ENCODE measurements at places on chromosomes 7 and 10.

DNA sequence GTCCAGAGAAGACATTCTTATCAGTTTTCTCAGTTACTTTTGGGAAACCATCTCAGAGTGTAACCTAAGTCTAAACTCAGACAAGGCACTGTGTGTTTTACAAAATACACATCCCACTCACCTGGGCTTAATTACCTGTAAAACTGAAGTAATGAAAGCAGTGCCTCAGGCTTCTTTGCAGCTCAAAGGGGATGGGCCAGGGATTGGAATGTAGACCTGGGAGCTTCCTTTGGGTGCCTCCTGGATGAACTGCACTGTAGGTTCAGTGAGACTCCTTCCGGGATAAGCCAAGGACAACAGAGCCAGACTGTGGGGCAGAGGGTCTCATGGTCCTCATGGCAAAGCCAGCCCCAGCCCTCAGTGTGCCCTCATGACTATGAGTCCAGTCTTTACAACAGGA lies 672.4 kb upstream of the GALNT17 start:
- peak; percentile 28 for DNase-seq

- DNase-seq: no peak
These were observed 146.3 kb downstream of the MDFIC start for GRCh38 chr7:115068220-115068619.

DNA sequence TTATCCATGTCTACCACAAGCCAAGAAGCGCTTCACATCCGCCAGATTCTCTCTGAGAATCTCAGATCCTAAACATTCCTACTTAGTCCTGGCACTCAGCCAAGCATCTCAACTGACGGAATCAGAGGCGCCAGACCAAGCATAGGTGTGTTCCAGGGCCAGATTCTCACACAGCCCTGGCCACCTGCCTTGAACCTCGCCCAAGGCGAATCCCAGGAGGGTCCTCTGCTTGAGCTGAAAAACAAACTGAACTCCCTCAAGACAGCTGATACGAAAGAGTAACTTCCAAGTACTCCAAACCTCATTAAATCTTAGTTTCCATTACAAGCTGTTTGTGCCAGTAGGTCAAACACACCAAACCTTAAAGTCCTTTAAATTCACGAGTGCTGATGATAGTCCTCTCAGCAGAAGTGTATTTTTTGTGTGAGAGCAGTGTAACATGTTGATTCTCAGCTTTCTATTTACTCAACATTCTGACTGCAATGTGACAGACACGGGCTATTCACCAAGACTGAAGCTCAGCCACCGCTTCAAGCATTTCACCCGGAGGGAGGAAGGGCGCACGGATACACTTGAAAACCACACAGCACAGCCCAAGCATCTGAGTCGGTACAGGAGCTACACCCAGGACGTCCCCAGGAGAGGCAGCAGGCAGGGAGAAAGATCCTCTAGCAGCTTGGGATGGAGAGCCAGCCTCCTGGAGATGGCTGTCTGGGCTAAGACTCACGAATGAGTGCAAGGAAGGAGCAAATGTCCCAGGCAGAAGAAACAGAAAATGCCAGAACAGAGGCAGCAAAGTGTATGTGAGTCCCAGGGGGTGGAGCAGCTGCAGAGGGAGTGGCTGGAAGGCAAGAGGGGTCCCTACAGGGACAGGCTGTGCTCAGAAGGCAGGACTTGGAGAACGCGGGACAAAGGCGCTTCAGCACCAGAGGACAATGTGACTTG lies 6.0 kb downstream of the PARD3 start:
- no peak for DNase-seq

DNA sequence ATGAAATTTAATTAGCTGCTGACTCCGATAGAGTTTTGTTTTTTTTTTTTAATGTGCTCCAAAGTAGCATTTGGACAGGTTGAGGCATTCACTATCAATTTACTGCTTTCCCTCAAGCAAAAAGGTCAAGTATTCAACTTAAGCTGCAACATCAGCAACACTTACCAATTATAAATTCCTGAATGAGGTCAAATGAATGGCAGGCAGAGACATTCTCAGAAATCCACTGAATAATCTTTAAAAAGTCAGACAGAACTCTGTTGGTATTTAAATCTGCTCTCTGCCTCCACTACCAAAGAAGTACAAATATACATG lies 62.8 kb downstream of the GSAP start:
- DNase-seq: no peak

DNA sequence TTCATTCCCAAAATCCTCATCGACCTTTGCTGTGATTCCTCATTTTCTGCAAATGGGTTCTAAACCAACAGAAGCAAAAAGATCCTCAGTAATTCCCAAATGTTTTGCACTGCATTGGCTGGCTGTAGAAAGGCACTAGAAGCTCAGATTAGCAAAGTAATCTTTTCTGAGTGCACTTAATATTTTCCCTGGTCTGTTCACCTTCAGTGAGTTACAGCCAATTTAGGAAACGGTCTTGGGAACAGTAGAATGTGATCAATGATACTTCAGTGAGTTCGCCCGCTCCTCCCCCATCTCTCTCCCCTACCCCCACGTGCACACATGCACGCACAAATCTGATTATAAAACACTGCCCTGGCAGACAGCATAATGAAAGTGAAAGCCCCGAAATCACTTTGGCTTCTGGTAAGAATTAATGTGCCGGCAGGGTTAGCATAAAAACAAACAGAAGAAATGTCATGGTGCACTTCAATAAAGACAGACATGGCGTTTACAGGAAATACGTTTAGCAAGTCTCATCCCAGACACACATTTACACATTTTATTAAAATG lies 201.3 kb upstream of the CDCA7L start:
- DNase-seq: peak; percentile 29

GRCh38 chr7:38052786-38053185 lies 125.3 kb upstream of the STARD3NL start:
- no peak for DNase-seq

GRCh38 chr7:74324531-74325209 lies 35.5 kb downstream of the CLIP2 start:
- DNase-seq: no peak

GRCh38 chr10:55630491-55631056 lies 730.5 kb downstream of the ZWINT start:
- DNase-seq: peak; percentile 21

DNA sequence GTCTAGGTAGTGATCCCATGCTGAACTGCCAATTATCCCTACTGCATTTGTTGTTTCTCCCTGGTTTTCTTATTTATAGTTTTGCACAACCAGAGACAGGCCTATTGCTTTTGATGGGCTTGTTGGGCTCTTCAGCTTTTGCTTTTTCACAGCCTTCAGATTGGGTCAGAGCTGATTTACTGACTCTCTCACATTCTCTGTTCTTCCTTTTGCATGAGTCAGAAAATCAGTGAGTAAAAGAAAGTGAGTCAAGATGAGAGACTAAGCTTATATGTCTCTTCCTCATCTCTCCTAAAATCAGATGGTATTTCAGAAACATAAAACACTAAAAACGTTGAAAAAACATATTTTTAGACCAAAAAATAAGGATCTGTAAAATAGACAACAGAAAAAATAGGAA lies 1135.4 kb downstream of the XPNPEP1 start:
- no peak for DNase-seq

DNA sequence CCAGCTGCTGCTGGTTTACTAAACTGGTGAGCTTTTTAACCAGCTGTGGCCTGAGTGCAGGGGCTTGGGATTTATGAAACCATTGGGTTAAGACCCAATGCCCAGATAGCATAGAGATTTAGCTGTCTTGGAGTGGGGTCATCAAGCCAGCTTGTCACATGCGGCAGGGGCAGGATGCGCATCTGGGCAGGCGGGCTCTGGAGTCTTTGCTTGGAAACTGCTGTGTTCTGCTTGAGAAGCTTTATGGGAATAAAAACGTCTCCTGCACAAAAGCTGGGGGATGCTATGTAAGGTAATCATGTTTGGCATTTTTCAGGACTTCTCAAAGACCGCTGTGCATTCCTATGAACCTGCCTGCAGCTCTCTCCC lies 136.3 kb downstream of the MAPK8 start:
- no peak for DNase-seq

DNA sequence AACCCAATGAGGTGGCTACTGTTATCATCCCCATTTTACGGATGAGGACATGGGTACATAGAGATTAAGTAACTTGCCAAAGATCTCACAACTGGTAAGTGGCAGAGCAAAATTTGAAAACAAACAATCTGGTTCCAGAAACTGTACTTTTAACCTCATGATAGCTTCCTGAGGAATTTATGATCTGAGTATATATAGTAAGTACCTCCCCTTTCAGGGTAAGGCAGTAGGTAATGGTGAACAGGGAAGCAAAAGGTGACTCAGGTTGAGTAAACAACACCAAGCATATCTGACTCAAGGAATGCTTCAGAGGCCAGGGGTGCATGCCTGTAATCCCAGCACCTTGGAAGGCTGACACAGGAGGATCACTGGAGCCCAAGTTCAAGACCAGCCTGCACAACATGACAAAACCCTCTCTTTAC lies 21.1 kb downstream of the KLLN start:
- DNase-seq: peak; percentile 96

DNA sequence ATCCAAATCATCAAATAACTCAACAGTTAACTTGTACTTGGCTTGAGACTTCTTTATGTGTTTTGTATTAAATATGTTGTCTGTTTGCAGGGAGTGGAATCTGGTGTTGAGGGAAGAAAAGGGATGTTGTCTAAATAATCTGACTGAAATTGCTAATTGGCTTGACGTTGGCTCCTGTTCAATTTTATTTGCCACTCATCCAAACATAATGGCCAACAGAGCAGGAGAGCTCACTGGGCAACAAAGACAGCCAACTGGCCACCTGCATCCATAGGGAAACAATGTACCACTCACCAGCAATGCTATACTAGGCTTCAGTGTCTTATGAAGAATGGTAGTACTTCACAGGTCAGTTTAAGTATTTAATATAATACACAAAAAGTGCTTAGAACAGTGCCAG lies 80.5 kb downstream of the FAM13C start:
- DNase-seq: no peak

- no peak for DNase-seq
These were observed 381.3 kb downstream of the KCNMA1 start for GRCh38 chr10:77256346-77256745.

DNA sequence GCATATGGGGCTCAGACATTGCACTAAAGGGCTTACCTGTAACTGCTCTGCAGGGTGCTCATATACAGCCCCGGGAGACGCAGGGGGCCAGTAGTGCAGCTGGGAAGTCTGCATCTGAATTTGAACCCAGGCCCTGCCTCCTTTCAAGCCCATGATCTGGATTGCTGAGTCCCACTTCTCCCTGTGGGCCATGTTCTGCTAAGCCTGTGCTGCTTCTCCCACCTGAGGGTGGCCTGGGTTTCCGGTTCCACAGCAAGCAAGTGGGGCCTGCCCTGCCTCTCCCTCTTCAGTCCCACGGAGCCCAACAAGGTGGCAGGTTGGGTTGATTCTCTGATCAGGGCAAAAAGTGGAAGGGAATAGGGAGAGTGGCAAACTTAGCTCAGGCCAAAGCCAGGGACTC lies 56.6 kb upstream of the GDF10 start:
- no peak for DNase-seq

- no peak for DNase-seq
These were observed 414.5 kb downstream of the REEP3 start for GRCh38 chr10:63935705-63936104.

DNA sequence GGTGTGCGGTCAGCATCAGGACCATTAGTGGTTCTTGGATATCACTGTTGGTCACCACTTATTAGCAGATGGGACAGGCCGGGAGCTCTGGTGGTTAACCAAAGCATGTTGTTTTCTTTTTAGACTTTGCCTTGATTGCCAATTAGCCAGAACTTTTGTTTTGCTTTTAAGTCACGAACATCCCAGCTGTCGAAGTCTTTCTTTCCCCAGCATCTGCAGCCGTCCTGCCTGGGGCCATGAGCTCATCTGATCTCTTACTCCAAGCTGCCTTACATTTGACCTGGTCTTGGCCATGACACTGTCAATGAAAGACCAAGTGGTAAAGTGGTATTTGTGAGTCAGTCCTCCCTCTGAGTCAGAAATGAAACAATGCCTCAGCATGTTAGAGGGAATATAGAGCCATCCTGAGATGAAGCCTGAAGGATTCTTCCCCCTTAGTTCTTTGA lies 53.9 kb upstream of the CREB5 start:
- no peak for DNase-seq

GRCh38 chr10:102615361-102615760 lies 28.9 kb upstream of the TRIM8 start:
- DNase-seq: no peak

GRCh38 chr10:21720090-21720489 lies 186.1 kb downstream of the MLLT10 start:
- no peak for DNase-seq

- DNase-seq: peak; percentile 68
These were observed 192.9 kb upstream of the MBL2 start for GRCh38 chr10:52965509-52965908.

GRCh38 chr10:60629332-60629731 lies 148.9 kb upstream of the CDK1 start:
- DNase-seq: no peak

GRCh38 chr10:113754125-113754524 lies 2.6 kb downstream of the PLEKHS1 start:
- no peak for DNase-seq

DNA sequence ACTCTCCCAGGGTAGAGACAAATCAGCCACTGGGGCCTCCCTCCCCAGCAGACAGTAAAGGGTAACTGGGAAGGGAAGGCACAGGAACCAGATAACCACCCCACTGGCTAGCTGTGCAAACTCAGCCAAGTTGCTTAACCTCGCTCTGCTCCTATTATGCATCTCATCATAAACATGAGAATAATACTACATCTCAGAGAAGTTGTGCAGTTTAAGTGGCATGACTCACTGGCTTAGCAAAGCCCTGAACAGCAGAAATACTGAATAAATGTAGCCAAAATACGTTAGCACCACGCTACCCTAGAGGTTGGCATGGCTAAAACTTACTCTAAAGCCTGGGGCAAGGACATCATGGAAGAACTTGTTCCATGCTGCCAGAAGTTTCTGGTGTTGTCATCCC lies 128.1 kb upstream of the ANK3 start:
- DNase-seq: no peak

GRCh38 chr10:114252883-114253282 lies 13.8 kb downstream of the VWA2 start:
- no peak for DNase-seq

DNA sequence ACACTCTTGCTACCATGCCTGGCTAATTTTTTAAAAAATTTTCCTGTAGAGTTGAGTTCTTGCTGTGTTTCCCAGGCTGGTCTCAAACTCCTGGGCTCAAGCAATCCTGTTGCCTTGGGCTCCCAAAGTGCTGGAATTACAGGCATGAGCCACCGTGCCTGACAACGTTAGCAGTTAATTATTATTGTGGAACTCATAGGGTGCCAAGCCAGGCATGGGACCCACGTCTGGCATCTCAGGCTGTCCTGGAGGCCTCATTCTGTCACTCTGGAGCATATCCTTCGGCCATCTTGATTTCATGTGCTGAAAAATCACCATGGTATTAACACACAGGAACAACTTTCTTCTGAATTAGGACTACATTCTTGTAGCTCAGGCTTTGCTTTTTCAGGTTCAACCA lies 21.5 kb downstream of the STOX1 start:
- DNase-seq: no peak
